ENCODE measurements at places on chromosomes 6 and 20.

GRCh38 chr20:17610566-17611289, 40.9 kb downstream of the DSTN start:
- DNase-seq, result no peak

GRCh38 chr20:53894707-53895384, 175.5 kb downstream of the BCAS1 start:
- DNase-seq, result no peak

DNA sequence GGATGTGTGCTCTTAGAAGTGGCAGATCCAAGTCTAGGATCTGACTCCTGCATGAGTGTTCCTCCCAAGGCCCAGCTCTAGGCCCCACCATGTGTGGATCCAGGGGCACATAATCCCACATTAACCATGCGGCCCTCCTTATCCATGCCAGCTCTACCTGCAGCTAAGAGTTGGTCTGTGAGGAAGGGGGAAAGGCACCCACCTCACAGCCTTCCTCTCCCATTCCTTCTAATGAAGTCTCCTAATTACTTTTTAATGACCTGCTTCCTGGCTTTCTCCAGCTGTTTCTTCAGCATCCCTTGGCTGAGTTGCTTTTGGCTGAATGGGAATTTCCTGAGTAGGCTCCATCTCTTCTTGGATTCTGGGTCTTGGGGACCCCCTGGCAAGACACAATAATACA, 52.2 kb downstream of the NPEPL1 start:
- no peak for DNase-seq

- DNase-seq, result no peak
These were observed 30.1 kb downstream of the CITED2 start for GRCh38 chr6:139344186-139344963.

DNA sequence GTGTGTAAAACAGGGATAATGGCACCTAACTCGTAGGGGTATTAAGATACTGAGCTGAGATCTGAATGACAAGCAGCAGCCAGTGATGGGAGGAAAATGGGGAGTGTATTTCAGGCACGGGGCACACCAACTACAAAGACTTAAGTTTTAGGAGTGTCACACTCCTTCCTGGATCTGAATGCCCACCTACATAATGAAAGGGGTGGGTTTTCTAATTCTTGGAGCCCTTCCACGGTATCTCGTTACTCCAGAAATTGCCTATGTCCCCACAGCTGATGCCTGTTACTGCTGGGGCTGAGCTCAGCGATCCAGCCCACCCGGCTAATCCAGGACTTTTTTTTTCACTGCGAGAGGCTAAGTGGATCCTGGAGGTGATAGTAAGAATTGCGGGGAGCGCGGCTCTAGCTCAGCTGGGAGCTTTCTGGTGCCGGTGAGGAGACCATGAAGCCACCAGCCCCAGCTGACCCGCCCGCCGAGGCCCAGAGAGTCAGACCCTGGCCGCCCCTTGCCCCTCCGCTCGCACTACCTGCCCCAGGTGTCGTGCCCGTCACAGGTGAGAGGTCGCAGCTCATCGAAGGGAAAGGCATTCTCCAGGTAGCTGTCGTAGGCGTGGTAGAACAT, 727 bp downstream of the EDEM2 start:
- DNase-seq, result no peak

GRCh38 chr6:137863091-137863797, 3.8 kb upstream of the TNFAIP3 start:
- no peak for DNase-seq

- no peak for DNase-seq
These were observed 11.0 kb upstream of the TIAM2 start for GRCh38 chr6:154984146-154984545.

DNA sequence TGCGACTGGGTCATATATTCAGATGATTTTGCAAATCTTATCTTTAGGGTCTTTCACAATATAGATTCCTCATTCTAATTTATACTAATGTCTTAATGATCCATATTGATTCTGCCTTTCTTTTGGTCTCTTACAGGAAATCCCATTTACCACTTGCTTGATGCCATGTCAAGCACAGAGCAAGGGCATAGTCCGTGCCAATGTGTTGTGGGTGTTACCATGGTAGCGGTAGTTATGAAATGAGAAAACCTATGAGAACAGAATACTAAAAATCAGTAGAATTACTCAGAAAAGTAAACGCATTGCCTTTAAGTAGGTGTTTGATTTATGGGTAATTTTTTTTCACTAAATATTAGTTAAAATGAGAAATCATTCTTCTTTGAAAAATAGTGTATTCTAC, 153.9 kb upstream of the RAB32 start:
- DNase-seq, result no peak

DNA sequence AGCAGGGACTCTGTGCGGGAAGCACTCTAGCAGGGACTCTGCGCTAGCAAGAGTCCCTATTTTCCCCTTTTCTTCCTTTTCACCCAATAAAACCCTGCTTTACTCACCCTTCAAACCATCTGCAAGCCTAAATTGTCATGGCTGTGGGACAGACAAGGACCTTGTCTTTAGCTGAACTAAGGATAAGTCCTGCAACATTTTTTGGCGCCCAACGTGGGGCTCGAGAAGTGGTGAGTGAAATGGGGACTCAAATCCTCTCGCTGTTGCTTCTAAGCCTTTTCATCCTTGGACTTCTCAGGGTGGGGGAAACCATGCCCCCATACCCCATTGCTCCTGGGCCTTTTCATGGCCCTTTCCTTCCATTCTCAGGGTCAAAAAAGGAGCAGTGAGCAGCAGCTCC, 46.4 kb downstream of the IMPG1 start:
- no peak for DNase-seq

Data from NCI-H2107 (cell line).